Prostate gland (tissue), 2 donors: ENCODE measurements at places on chromosomes 7 and 10. TPM values are rescaled to one million over a fixed set of nuclear protein-coding genes. Genes with fewer than 3 reads are reported as not detected.

DNA sequence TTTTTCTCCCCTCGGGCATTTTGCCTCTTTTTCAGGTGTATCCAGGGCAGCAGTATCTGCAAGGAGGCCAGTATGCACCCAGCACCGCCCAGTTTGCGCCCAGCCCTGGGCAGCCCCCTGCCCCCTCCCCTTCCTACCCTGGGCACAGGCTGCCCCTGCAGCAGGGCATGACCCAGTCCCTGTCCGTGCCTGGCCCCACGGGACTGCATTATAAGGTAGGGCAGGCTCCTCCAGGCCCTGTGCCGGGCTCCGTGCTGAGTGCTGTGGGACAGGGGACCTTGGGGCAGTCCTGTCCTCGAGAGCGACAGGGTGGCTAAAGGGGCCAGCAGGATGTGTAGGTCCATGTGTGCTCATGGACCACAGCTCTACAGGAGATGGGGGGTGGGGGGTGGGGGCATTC lies 10.6 kb downstream of the ZMIZ2 start:
- no peak for DNase-seq

DNA sequence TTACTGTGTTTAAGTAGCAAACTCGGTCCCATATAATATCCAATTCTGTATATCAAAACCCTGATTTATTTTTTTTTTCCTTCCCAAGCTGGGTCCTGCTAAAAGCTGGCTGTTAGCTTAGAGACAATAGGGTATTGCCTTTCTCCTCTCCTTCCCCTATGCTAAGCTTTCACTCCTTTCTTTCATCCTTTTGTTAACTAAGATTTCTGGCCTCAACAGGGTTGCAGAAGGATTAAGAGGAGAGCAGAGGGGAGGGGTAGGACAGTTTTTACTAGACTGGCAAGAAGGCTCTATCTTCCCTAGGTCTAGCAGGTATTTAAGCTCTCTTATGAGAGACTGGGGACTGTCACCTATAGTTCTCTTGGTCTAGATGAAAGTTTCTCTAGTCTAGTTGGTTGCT lies 229.2 kb downstream of the KCND2 start:
- no peak for DNase-seq

- DNase-seq = no peak
These were observed 286.8 kb upstream of the KLF14 start for GRCh38 chr7:131020759-131021261.

- DNase-seq = no peak
These were observed 33.6 kb downstream of the SMKR1 start for GRCh38 chr7:129535896-129536295.

Gene EPHA1
- 15.7 TPM for total RNA-seq

Gene LARP4B
- 51.9 TPM for total RNA-seq

GRCh38 chr7:120996333-120996987 lies 7.9 kb downstream of the CPED1 start:
- DNase-seq = peak; percentile 74

- DNase-seq = no peak
These were observed 11.6 kb downstream of the PDLIM1 start for GRCh38 chr10:95279042-95279820.

Gene TAC1
- total RNA-seq = not detected

DNA sequence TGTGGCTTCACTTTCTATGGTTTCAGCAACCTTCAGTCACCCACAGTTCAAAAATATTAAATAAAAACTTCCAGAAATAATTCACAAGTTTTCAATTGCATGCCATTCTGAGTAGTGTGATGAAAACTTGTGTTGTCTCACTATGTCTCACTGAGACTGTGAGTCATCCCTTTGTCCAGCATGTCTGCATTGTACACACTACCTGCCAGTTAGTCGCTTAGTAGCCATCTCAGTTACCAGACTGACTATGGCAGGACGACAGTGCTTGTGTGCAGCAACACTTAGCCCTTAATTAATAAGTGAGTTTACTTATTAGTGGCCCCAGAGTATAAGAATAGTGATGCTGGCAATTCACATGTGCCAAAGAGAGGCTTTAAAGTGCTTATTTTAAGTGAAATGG lies 22.5 kb downstream of the CCDC186 start:
- DNase-seq = no peak

Gene MEIG1
- 1.7 TPM for total RNA-seq

Gene ZNF425
- total RNA-seq = 4.0 TPM

DNA sequence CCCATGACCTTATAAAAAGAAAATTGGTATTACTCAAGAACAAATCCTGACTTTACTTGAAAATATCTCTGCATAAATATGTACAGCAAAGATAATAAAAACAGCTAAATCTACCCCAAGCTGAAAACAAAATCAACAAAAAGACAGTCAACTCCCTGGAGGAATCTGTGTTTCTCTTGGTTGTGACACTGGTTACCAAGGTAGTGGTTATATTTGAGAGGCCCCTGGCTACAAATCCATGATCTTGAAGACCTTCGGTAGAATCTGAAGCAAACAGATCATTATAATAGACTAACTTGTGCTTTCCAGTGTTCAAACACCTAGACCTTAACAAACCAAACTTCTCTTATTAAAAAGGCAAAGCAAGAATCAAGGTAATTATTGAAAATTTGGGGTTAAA lies 123.9 kb upstream of the SGCE start:
- no peak for DNase-seq

DNA sequence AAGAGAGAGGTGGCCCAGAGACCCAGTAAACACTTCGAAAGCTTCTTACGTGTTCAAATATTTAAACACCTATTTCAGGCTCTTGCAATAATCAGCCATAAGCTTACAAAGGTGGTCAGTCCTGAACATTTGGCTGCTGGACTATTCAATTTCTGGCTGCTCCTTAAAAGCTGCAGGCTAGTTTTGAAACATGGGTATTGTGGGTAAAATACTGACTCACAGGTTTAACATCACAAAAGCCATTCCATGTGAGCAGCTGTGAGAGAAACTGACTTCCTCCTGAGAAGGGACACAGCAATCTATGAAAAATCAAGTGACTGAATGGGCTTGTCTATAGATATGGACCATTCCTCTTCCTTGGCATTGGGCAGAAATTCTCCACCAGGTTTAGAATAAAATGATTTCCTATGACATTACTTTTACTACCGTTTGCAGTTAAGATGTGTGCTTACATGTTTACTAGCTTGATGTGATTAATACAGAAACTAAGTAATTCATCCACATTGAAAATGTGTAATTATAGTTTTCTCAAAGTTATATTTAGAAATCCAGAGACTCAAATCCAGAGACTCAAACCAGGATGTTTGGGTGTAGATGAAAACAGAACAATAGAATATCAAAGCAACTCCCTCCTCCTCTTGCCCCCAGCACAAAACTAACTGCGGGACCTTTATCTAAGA lies 252.3 kb downstream of the GATA3 start:
- DNase-seq = no peak

- no peak for DNase-seq
These were observed 1219.4 kb downstream of the TYW1 start for GRCh38 chr7:68216051-68216450.

Gene HABP2
- 0.17 TPM for total RNA-seq

DNA sequence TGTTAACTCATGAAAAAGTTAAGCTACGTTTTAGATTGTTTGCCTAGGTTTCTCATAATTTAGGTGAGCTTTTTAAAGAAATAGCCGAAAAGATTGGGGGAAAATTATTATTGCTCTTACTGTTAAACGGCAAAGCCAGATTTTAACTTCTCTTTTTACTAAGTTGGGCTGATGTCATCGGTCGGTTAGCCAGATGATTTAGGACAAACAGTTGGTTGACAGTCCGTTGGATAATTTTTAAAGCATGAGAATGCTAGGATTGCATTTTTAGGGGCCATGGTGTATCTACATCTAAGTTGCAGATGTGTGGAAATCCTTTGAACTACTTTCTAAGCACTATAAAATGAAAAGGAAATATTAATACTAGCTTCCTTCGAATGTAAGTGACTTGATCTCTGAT lies 280.9 kb upstream of the AKR1E2 start:
- no peak for DNase-seq

DNA sequence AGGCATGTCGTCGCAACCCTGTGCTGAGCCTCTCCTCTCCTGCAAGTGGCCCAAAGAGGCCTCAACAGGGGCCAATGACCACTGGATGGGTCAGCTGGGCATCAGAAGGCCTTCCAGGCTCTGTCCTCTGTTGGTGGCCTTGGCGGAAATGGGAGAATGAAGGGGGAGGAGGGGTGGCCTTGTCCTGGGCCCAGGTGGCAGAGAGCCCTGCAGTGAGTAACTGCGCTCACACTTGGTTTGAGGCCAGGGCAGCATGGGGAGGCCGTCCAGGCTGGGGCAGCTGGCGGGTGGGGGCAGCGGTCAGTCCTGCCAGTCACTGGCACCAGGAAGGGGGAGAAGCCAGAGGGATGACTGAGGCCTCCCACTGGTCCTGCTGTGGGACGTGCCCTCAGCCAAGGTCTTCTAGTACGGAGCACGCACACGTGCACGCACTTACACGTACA lies 59.8 kb downstream of the LHPP start:
- no peak for DNase-seq

Gene ZNF503
- 33.7 TPM for total RNA-seq

- no peak for DNase-seq
These were observed 128.6 kb downstream of the RNF216 start for GRCh38 chr7:5652829-5653228.

Gene LRRD1
- 0.40 TPM for total RNA-seq

GRCh38 chr7:121204537-121204936 lies 124.3 kb upstream of the WNT16 start:
- DNase-seq = no peak

GRCh38 chr7:131570401-131570800 lies 14.0 kb upstream of the PODXL start:
- DNase-seq = no peak

Gene PNLIPRP3
- total RNA-seq = 0.14 TPM

DNA sequence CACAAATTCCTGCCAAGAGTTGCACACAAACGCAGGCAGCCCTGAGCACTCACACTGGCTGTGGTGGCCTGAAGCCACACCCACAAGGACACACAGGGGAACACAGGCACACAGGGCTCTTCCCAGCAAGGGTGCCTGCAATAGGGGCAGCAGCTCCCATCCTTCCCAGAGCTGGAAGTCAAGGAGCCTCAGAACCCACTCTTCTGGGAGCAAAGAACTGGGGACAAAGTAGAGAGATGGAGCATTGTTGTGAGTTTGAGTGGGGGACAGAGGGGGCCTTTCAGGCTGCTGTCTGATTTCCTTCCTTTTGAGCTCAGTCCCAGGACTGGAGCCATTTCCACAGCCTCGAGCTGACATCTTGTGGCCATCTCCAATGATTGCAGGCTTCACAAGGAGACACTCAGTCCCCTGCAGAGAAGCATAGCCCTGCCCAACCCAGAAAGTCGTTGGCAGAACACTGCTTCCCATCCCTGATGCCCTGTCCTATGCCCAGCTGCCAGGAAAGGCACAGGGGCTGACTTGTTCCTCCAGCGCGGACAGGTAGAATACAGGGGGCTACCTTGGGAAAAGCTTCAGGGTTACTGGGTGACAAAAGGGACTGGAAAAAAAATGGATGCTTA lies 34.4 kb upstream of the SLF2 start:
- DNase-seq = peak; percentile 44

Gene SLC26A3
- 0.91 TPM for total RNA-seq

DNA sequence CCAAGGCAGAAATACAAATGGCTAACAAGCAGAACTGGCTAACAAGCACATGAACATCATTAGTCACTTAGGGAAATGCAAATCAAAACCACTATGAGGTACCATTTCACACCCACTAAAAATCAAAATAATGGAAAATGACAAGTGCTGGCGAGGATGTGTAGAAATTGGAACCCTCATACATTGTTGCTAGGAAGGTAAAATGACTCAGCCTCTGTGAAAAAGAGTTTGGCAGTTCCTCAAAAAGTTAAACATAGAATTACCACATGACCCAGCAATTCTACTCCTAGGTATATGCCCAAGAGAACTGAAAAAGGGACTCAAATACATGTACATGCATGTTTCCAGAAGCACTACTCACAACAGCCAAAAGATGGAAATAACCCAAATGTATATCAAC lies 52.8 kb upstream of the ANAPC16 start:
- DNase-seq = no peak

Gene SUMF2
- total RNA-seq = 152 TPM

DNA sequence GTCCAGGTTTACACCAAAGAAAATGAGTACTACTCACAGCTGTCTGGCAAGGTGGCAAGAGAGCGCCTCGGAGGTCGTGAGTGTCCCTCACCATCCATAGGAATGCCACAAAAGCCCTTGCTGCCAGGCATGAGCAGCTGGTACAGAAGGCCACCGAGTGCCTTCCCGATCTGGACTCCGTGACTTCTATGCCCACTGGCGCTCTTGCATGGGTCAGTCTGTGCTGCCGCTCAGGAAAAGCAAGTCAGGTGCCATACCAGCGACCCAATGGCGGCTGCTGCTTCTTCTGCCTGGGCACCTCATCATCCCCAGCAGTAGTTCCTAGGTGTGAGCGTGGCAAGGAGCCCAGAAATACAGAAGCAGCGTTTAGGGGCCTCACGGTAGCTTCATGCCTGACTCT lies 11.7 kb downstream of the TBXAS1 start:
- no peak for DNase-seq

Gene MACROH2A2
- 23.1 TPM for total RNA-seq

GRCh38 chr7:81526971-81527370 lies 242.9 kb downstream of the HGF start:
- DNase-seq = no peak

GRCh38 chr10:93131986-93132385 lies 58.3 kb downstream of the CYP26A1 start:
- DNase-seq = no peak

DNA sequence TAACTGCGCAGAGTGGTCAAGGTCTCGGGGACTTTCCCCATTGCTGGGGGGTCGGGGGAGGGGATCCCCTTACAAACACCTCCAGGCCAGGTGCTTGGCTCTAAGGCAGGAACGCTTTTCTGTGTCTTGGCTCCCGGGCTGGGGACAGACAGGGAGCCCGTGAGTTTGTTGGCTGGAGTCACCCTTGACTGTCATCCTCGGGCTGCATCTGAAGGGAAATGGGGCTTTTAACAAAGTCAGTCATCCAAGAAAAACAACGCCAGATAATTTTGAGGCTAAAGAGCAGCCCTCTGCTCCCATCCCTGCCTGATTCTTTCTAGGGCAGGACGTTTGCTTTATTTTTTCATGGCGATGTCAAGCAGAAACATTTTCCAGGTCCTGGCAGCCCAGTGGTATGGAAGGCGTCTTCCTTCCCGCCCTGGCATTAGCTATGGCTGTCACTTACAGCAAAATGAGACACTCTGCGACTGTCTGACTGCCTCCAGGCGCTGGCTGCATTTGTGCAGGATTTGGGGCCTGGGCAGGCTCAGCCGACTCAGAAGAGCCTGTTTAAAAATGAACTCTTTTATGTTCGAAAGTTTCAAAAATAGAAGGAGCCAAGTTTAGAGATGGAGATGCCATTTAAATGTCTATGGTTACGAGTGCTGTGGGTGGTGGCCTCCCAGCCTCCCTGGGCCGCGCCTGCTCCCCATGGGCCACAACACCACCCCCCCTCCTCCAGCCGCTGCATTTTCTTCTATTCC lies 54.7 kb upstream of the TNS3 start:
- no peak for DNase-seq

Gene ADCK2
- total RNA-seq = 26.5 TPM
